ENCODE measurements at places on chromosomes 11 and 22.

- peak; percentile 40 for DNase-seq
Observed at GRCh38 chr11:69155302-69156234, at the start of gene SMIM38. SMIM38 (plus strand) TSS chr11:69155935; CDS start chr11:69157847, 1,912 bp downstream.

DNA sequence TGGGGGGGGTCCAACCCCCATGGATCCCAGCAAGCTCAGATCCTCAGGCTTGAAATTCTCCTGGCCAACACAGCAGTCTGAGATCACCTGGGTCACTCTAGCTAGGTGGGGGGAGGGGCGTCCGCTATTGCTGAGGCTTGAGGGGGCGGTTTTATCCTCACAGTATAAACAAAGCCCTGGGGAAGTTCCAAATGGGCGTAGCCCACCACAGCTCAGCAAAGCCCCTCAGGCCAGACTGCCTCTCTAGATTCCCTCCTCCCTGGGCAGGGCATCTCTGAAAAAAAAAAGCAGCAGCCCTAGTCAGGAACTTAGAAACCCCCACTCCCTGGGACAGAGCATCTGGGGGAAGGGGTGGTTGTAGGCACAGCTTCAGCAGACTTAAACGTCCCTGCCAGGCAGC is 16.7 kb downstream of the TRPC6 start:
- DNase-seq: no peak

DNA sequence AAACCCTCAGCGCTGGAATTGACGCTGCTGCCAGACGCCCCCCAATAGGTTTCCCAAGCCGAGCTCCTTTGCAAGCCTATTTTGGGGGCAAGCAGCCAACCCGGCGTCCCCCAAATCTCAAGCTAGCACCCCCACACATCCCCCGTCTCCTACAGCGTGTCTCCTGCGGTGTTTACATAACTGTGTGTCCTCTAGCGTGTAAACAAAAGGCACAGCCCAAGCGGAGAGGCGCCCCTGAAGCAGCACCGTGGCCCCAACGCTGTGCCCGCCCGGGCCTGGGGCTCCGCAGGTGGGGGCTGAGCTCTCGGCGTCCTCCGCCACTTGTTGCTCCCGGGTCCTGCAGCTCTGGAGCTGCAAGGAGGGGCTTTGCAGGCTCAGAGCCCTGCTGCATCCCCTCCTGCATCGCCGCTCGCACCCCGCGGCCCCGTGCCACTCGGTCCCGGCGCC is 1.6 kb downstream of the CADM1 start:
- no peak for DNase-seq

GRCh38 chr11:91932151-91932821 is 292.3 kb upstream of the FAT3 start:
- DNase-seq: no peak

DNA sequence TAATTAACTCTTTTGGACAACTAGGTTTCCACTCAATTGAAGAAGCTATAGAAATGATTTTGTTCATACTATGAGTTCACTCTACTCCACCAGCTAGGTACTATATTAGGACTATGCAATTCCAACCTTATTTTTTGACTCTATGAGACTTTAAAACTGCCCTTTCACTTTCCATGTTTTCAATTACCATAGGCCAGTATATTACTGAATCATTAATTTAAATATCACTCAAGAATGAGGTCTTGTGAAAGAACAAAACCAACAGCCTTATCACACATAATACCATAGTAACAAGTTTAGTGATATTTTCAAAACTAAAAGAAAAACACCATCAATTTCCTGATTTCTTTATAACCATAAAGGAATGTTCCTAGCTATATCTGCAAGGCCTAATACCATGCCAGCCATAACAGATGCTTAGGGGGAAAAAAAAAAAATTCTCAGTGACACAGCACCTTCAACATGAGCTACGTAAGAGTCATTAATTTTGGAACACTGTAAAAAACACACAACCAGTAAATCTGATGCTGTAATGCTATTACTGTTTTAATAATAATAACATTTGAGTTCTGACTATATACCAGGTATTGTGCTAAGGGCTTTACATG is 6.1 kb downstream of the DCUN1D5 start:
- DNase-seq: no peak

DNA sequence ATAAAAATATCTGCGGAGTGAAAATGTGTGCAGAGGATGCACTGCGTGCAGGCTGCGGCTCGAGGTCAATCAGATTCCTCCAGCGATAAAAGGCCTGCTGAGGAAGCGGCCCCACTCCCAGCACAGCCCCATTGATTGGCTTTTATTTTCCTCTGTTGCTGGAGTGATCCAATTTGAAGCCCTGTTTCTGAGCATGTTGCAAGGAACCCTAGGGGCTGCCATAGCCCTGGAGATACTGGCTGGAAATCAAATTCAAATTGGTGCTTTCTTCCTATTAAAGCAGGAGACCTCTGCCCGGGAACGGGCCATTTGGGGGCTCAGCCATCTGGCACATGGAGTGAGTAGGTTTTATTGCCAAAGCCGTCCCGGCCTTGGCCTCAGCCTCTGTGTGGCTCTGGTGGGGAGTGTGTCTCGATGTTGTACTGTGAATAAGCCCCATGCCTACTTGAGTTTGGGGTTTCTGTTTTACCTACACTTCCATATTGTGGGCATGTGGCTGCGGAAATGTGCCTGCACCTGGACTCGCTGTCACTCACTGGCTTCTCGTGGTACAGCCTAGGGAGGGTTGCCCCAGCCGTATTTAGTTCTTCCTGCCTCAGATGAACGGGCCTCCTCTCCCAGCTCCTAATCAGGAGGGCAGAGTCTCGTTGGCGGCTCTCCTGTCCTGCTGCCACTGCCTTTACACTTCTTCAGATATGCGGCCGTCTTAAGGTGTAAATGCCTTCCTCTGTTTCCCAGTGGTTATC is 25.6 kb downstream of the PARVB start:
- no peak for DNase-seq
